ENCODE measurements at places on chromosomes 2 and 18.

DNA sequence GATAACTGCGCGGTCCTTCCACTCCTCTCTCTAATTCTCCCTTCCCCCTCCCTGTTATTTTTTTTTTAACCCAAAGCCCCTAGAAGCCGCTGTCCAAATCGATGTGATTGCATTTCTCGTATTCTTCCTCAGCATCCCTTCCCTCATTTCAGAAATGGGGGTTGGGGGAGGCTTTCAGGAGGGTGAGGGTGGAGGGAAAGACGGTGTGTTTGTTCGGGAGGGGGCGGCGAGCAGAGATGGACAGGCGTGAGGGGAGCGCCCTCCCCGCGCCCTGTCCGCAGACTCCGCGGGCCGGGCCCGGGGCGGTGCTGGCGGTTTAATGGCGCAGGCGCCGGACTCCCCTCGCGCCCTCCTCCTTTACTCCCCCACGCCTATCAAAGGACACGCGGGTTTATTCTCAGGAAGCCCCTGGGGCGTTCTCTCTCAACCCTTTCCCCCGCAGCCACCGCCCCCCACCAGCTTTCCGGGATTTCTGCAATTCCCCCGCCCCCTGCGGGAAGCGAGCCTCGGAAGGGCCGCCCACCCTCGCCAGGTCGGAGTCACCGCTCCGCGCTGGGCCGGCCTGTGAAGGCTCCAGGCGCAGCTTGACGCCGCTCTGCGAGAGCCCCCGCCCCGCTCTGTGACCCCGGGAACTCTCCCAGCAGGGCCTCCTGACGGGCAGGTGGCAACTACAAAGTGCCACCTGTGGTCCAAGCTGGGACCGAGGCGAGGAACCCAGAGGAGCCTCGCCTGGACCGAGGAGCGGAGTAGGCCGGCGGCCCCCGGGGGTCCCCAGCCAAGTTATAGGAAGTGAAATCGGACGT lies 981 bp downstream of the ST8SIA3 start:
- no peak for DNase-seq

- DNase-seq, result no peak
Measured at GRCh38 chr2:17235167-17235566, 283.1 kb downstream of the RAD51AP2 start.

DNA sequence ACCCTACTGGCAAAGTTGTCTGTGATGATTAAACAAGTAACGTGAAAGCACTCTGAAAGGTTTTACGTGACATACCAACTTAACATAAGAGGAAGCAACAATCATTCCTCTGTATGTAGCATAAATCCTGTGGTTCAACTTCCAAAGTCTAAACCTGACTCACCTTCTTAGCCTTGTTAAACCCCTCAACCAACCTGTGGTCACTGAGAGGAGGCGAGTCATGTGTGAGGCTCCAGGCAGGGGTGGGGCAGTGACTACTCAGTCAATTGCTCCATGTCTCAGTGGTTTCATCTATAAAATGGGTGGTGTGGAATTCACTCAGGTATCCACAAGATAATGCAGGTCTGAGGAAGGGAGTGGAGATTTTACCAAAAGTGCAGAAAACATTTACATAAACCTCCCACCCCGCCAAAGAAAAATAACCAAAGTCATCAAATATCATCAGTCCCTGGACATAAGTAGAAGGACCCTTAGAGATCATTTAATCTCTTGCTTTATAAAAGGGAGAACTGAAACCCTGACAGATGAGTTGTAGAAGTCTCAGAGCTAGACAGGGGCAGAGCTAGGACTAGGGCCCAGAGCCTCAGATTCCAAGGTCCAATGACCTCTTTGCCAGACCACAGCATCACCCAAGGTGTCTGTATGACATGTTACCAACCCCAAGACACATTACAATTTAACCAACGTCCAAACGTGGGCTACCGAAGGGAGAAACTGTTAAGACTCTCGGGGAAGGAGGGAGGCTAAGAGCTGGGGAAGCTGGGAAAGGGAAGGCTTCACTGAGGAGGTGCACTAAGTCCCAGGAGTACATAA lies 3.7 kb upstream of the PCBP1 start:
- DNase-seq, result peak; percentile 71

GRCh38 chr2:181421131-181421458 lies 36.1 kb upstream of the ITGA4 start:
- DNase-seq, result no peak

GRCh38 chr2:165637396-165637795 lies 156.7 kb downstream of the GALNT3 start:
- DNase-seq, result no peak

DNA sequence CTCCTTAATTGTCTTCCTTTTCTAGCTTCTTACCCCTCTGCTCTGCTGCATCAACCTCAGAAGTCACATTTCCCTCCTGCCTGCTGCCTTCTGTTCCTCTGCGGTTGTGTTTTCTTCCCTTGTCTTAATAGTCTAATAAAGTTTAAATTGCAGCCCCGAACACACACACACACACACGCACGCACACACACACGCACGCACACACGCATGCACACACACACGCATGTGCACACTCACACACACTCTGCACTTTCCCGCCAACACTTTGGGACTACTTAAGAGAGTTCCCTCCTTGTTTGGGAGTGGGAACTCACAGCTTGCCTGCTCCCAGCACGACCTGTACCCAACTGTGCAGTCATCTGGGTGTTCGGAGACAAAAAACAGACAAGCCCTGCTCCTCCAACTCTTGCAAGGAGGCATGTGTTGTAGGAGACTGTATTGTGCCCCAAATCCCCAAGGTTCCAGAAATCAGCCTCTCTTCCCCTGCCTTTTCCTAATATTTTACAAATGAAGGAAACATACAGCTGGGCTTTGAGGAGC lies 99.1 kb downstream of the SETBP1 start:
- DNase-seq, result no peak

- DNase-seq, result no peak
Measured at GRCh38 chr18:55253814-55254213, 294.6 kb upstream of the CCDC68 start.

DNA sequence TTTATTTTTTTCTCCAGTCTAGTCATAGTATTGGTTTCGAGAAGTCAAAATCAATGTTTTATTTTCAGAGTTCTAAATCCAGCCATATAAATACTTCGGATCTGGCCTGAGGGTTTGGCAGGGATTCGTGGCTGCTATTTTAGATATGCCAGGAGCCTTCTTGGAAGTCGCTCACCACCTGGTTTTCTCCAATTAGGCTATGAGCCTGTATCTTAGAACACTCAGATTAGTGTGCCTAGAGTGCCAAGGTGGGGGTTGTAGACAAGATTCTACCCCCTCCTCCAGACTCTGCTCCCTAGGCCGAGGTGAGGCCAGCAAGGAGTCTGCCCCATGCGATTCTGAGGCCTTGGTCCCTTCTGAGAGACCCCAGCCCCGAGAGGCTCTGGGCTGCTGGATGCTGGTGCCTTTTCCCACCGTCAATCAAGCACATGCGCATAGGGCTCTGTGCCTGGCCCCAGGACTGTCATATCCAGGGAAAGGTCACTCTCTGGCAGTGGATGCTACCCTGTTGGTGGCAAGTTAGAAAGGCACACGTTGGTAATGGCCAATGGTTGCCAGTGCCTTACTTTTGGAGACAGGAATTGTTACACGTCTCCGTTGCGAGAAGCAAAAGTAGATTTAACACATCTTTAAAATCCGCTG lies 197.1 kb downstream of the AGAP1 start:
- no peak for DNase-seq

DNA sequence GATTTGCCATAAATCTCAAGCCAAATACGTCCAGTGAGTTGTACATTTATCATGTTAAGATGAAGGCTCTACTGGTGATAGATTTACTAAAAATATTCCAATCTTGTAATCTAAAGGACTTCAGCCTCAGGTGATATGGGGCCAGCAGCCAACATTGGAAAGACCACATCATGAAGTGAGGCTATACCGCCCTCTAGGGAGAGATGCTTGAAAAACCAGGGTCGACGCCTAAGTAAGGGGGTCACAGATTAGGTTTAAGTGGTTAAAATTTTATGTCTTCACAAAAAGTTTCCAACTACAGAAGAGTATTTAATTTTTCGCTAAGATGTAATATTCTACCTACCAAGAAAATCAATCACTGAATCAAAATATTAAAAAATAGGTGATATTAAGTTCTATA lies 33.3 kb downstream of the DOCK10 start:
- no peak for DNase-seq

- DNase-seq, result no peak
Measured at GRCh38 chr2:105674401-105674800, 70.3 kb upstream of the NCK2 start.

GRCh38 chr2:153871231-153872221 lies at the start of gene GALNT13:
GALNT13 (plus strand) TSS chr2:153871922.
- peak; percentile 16 for DNase-seq

GRCh38 chr2:19799881-19800780 lies 101.7 kb downstream of the TTC32 start:
- DNase-seq, result no peak

DNA sequence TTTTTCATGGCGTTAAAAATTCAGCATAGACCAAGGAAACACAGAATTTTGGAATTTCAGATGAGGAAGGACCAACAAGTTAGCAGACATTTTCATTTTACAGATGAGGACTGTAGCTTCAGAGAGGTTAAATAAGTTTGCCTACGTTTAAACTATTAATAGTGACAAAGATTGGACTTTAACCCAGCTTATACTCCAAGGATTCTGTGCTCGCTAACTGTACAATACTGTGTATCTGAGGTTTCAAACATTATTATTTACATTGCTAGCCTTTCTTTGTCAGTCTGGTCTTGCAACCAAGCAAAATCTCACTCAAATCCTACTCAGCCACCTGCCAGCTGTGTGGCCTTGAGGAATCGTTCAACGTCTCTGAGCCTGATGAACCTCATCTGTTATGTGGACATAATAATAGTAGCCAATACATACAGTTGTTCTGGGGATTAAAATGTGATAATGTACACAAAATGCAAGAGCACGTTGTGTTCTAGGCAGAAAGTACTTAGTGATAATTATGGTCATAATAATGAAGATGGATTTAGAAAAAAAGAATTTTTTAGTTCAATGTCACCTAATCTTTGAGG lies 462.4 kb upstream of the TRIB2 start:
- DNase-seq, result no peak

Measured in iris pigment epithelial cell (primary cell).